ENCODE measurements at places on chromosomes 2 and 18.

DNA sequence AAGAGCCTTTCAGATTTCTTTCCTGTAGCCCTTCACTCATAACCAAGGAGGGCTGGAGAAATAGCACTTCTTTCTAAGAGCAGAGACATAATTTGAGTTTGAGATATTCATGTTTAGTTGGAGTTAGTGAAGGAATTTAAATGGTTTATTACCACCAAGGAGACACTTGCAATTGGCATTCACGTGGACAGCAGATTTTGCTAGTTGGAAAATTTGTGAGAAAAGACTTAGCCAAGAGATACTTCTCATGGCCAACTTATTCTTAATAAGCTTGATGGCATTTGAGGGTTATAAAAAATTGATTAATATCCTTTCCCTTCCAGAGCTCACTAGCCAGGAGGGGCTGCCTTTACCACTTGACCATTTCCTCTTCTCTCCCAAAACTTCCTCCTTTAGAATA is 518.7 kb downstream of the TNS1 start:
- no peak for DNase-seq

DNA sequence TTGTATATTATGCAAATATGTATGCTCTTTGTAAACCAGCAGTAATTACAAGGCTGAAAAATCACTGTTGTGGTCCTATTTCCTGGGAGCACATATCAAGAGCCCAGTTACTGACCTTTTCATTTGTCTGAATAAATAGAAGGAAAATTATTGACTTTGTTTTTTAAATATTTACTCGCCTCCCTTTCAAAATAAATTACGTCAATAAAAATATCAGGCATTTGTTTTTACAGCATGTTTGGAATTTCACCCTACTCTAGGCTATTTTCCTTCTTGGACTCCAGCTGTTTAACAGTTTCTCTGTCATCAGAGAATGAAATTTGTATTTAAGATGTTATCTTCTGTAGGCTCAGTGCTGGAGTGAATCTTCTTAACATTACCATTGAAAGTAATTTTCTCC is 59.9 kb upstream of the LRATD1 start:
- DNase-seq, result no peak

GRCh38 chr2:19207452-19207851 is 151.0 kb downstream of the OSR1 start:
- DNase-seq, result no peak

DNA sequence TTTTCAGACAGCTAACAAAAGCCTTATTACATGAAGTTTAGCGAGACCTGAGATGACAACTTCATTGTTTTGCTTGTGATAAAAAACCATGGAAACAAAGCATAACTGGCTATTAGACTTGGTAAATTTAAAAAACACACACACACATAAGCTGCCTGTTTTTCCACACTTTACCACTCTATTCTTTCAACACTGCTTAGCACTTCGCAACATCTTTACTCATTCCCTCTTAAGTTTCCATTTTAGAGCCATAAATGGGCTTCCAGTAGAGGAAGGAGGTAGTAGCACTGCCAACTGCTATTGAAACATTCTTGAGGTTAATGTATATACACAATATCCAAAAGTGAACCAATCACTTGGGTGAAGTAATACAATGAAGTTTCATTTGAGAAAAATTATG is 54.1 kb downstream of the BAZ2B start:
- DNase-seq, result no peak

GRCh38 chr2:127648321-127648720 is 2.4 kb downstream of the GPR17 start:
- no peak for DNase-seq

GRCh38 chr2:217943446-217944321 is 59.1 kb downstream of the TNS1 start:
- peak; percentile 75 for DNase-seq

DNA sequence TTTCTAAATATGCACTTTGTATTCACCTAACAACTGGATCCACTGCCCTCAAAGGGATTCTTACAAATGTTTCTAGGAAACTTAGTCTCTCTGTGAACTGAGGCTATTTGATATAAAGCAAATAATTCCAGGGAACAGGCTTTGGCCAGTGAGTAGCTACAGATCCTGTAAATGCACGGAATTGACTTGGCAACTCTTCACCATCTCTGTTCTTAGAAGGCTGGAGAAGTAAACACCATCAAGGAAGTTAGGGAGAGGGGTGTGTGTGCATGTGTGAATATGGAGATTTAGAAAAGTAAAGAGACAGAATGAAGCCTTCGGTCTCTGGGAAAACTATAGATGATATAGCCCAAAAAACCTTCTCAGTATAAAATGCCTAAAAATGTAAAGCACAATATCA is 10.7 kb downstream of the CIDEA start:
- DNase-seq, result no peak

DNA sequence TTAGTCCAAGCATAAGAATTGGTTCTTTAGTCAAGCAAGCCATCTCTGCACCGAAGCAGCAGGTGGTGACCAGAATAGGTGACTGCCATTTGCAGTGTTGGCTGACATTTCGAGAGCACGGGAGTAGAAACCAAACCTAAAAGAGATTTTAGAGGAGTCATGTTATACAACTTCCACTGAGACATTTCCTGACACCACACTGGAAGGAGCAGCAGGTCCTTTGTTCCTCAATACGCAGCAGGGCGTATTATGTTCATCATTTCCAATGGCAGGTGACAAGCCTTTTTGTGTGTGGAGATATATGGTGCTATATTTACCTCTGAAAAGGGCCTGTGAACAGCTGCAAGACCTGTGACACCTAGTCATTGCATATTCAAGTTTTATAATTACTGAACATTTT is 418.8 kb upstream of the NETO1 start:
- no peak for DNase-seq

- no peak for DNase-seq
These were observed 36.0 kb downstream of the PHLPP1 start for GRCh38 chr18:62751341-62751821.

GRCh38 chr2:45986509-45986908 is 310.7 kb upstream of the EPAS1 start:
- DNase-seq, result no peak

GRCh38 chr2:12669036-12669435 is 47.7 kb upstream of the TRIB2 start:
- DNase-seq, result no peak

GRCh38 chr2:12613137-12613835 is 103.5 kb upstream of the TRIB2 start:
- no peak for DNase-seq

- peak; percentile 96 for DNase-seq
These were observed 557.9 kb downstream of the CCDC85A start for GRCh38 chr2:56741601-56742102.

DNA sequence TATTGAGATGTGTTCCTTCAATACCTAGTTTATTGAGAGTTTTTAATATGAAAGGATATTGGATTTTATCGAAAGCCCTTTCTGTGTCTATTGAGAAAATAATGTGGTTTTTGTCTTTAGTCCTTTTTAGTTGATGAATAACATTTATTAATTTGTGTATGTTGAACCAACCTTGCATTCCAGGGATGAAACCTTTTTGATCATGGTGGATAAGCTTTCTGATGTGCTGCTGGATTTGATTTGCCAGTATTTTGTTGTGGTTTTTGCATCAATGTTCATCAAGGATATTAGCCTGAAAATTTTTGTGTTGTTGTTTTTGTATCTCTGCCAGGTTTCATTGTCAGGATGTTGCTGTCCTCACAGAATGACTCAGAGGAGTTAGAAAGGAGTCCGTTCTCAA is 1710.4 kb downstream of the SUCLG1 start:
- no peak for DNase-seq

DNA sequence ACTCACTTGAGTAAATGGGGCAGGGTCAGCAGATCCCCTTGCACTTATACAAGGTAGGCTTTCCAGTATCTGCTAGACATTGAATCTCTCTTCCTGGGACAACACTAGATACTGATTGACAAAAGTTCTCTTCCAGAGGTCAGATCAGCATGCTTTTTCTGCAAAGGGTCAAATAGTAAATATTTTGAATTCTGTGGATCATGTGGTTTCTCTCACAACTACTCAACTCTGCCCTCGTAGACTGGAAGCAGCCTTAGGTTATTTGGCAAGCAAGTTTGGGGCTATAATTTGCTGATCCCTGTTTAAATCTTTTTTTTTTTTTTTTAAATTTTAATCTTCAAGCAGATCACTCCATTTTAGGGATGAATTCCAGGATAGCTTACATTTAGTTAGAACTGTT is 17.4 kb upstream of the NABP1 start:
- no peak for DNase-seq

DNA sequence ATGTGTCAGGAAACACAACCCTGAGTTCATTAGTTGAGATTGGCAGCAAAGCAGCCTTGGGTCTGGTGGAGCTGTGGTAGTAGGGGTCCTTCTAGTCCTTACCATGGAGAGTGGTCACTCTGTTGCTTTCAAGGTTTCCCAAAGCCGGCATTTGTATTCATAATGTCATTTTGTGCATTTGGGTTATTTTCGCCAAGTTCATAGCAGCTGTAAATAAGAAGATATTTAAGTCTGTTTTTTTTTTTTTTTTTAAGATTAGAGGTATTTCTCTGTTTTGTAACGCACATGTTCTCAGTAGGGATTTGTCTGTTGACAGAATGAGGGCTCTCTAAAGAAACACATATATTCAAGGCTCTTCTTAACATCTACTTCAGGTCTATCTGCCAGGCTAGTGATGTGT is 114.1 kb downstream of the PRPF40A start:
- DNase-seq, result no peak

DNA sequence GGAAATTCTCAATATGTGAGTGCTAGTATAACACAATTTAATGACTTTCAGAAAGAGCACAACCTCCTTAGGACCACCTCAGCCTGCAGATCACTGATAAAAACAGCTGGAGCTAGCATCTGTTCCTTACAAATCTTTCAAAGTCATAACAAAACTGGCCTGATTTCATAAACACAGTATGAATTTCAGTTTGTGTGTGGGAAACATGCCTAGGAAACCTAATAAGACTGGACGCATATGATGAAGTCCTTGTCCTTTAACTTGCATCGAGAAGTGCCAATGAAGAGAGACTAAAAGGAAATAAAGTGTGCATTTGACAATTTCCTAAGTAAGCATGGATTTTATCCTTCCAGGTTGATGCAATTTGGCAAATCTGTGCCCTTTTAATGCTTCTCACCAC is 74.1 kb upstream of the KLHL14 start:
- DNase-seq, result no peak

GRCh38 chr2:24199968-24200590 is 25.2 kb downstream of the FAM228A start:
- no peak for DNase-seq

DNA sequence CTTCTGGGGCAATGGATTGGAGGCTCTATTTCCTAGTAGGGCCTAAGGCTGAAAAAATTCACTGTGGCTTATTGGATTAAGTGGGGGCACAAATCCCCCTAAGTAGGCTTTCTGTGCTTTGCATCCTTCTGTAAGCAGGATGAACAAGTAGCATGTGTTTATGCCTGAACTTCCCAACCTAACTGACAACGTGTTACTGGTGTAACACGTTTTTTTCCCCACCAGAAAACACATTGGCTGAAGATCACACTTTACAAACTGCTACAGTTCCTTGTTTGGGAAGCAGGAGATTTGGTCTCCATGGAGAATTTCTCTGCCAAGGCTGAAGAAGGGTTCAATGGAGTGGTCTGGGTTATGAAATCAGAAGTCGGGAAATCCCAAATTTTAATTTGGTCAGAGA is 7.2 kb upstream of the ITGA6 start:
- DNase-seq, result no peak

- DNase-seq, result peak; percentile 99
These were observed at the start of gene CLASP1 for GRCh38 chr2:121649149-121649595. TSS of gene CLASP1 (minus strand) at chr2:121649462. CDS start at chr2:121605895, 43,567 bp downstream.

- DNase-seq, result no peak
These were observed 68.5 kb upstream of the ST3GAL5 start for GRCh38 chr2:85957256-85957655.

DNA sequence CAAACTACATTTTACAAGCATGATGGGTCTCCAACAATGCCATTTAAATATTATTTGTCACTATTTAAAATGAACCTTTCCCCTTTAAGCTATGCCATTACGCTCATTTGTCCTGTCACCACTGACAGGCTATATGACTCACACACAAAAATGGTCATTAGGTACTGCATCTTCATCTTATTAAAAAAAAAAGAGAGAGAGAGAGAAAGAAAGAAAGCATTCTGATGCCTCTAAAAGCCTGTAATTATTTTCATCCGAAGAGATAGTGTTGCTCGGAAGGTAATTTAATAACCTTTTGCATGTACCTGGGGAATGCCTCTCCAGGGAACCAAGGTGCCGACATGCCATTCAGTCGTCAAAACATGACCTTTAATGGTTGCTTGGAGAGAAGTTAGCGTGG is 226.7 kb downstream of the ARHGAP15 start:
- DNase-seq, result no peak

- DNase-seq, result no peak
These were observed 4.2 kb upstream of the OXER1 start for GRCh38 chr2:42767899-42768705.

GRCh38 chr2:20125616-20126015 is 74.2 kb upstream of the LAPTM4A start:
- peak; percentile 35 for DNase-seq

- DNase-seq, result no peak
These were observed 1327.2 kb upstream of the DDX18 start for GRCh38 chr2:116487336-116487735.

DNA sequence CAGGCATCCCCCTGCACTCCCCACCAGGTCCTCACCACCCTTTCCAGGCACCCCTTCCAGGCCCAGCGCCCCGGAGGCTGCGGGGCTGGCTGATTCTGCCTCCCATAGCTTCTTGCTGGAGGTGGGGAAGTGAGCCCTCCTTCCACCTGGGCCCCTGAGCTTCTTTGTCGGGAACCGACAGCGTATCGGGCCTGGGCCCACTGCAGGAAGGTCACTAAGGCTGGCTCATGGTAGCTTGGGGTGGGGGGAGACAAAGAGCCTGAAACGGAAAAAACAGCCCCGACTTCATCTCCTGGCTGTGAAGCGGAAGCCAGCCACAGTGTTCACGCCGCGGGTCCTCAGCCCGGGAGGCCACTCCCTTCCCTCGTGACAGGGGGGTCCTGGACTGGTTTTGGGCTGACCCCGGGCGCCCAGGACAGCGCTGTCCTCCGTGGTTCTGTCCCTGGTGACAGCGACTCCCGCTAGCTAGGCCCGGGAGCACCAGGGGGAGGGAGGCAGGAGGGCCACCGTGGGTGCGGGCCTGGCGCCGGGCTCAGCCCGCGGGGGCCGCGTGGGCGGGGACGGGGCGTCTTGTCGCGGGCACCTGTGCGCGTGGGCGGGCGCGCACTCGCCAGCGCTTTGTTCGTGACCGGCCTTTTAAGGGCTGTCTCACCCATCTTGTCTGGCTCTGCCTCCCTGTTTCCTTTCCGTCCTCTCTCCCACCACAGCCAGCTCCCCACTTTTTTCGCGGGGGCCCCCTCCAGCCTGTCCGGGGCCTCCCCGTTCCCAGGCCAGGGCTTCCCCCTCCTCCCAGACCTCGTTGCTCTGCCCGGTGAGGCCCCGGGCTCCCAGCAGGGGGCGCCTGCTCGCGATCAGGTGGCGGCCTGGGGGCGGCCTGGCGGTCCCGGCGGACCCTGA is 64.9 kb downstream of the DNMT3A start:
- peak; percentile 43 for DNase-seq

DNA sequence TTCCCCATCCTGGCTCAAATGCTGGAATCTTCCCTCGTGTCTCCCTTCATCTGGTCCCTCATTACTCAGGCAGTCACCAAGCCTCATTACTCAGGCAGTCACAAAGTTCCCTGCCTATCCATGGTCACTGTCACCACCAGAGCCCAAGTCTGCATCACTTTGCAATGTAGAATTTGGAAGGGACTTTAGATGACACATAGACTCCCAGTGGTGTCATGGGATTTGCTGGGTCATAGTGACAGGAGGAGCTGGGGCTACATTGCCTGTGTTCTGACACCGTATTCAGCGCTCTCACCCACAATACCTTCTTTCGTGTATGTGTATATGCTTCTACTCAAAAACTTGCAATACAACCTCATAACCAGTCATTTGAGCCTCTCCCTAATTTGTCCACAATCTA is 2.1 kb upstream of the EMILIN1 start:
- DNase-seq, result no peak

Measured in adipocyte (in vitro differentiated cells).